ENCODE measurements at places on chromosomes 7 and 10.

DNA sequence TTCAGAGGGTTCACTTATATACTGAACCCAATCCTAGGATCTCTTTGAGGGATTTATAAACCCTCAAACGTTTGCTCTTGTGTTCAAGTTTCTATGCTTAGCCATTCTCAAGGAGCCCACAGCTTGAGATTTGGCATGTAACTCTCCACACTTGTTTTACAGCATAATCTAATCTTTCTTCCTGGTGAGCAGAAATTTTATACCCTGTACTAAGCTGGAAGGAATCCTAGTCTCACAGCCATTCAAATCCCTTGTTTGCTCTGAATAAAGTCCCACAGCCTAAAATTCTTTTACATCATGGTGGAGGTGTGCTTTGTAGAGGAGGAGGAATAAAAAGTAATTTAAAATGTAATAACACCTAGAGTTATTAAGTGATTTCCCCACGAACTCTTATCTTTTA, 5.3 kb upstream of the AGR2 start:
- DNase-seq, result no peak

GRCh38 chr10:8050556-8051108, 3.9 kb upstream of the GATA3 start:
- DNase-seq, result no peak

GRCh38 chr10:27564398-27564797, 60.3 kb downstream of the RAB18 start:
- no peak for DNase-seq

DNA sequence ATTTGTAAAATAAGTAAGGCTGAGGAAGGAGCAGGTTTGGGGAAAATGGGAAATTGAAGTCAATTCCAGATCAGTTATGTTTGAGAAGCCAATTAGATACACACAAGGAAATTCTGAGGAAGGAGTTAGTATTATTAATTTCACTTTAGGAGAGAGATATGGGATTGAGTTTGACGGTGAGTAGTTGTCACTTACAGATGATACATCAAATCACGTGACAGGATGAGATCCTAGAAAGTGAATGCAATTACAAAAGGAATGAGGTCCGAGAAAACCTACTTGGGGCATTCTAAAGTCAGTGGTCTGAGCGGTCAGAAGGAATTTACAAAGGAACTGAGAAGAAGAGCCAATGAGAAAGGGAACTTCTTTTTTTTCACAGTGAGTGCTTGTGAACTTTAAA, 364.3 kb upstream of the TMEM229A start:
- no peak for DNase-seq

DNA sequence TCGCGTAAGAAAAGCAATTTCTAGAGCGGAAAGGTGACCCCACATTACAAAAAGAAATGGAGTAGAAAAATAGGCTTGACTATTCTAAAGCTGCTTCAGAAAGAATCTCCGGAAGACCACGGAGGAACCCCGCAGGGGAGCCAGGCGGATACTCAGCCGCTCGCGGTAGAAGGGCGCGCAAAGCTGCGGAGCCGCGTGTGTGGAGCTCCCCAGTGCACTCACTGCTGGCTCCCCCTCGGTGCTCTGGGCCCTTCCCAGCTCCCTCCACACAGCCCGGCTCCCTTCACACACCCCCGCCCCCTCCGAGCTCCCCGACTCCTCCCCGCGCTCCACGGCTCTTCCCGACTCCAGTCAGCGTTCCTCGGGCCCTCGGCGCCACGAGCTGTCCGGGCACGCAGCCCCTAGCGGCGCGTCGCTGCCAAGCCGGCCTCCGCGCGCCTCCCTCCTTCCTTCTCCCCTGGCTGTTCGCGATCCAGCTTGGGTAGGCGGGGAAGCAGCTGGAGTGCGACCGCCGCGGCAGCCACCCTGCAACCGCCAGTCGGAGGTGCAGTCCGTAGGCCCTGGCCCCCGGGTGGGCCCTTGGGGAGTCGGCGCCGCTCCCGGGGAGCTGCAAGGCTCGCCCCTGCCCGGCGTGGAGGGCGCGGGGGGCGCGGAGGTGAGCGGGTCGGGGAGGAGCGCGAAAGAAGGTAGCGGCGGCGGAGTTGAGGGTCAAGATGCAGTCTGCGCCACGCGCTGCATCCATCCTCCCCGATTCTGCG, at the start of gene STEAP2:
STEAP2 (plus strand) TSS at position 350 of the 758 bp plus-strand sequence. CDS start 13,343 bp downstream, outside the sequence.
- peak; percentile 36 for DNase-seq

DNA sequence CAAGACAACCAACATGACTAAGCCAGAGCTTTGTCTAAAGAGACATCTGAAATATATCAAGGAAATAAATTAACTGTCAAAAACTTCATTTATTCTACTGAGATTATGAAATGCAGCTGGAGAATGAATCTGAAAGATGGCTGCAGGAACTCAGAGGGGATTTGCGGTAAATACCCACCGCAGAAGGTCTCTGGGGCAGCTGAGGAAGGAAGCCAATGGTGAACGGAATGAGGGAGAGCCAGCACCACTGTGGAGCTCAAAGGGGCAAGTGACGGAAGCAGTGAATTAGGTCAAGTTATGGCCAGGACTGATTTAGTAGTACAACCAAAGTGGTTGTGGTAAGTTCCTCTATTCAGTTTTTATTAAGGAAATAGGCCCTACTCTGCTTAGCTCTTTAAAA, 215.3 kb upstream of the GLI3 start:
- no peak for DNase-seq

DNA sequence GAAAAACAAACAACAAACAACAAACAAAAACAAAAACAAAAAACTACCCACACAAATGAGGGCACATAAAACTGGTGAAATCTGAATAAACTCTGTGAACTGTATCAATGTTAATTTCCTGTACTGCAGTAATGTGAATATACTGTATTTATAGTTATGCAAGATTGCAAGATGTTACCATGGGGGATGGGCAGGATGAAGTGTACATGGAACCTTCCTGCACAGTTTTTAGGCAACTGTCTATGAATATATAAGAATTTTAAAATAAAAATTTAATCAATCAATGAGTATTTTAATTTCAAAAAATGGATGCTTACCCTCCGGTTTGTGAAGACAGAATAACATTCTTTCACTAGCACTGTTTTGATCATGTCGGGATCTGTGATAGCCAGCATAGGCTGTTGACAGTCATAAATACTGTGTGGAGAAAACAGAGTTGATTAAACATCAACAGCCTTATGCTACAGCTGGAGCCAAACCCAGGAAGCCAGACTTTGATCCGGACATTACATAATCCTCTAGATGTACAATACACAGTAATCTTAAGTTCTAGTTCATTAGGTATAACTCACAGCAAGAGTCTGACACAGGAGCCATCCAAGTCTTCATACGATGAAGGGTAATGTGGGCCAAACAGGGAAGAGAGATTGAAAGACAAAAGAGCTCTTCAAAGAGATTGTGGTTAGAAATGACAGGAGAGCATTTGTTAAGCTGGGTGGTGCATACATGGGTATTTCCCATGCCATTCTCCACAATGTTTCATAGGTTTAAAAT, 14.8 kb downstream of the CYP3A7 start:
- DNase-seq, result no peak

DNA sequence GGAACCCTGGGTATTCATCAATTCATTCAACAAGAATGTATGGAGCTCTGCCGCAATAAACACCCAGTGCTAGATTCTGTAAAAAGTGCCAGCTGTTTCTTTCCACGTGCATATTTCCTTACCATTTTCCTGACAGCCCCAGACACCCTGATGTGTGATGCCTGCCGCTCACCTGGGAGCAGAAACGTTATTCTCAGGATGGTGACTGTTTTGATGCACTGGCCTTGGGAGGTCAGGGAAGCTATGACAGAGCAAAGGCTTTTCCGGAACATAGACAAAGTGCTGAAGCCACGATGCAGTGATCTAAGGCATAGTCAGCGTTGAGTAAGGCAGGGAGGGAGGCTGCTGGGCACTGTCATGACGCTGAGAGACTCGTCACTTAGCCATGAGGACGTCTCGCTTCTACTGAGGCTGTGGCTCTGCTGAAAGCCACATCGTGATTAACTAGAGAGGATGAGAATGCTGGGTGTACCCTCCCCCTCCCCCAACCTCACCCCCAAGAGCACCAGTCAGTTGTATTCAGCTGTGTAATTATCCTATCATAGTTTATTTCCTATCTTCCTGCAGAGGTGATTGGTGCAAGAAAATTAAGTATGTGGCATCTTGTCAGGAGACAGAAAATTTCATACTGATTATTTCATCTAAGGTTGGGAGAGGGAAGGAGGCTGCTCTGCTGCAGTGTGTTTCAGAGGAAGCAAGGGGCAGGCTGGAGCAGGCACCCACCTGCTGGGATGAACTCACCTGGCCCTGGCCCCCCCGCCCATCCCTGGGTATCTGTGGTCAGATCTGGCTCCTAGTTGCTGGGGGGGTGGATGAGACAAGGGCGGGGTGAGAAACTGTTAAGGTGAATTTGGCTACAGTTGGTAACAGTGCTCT, 48.8 kb upstream of the SMNDC1 start:
- peak; percentile 90 for DNase-seq

DNA sequence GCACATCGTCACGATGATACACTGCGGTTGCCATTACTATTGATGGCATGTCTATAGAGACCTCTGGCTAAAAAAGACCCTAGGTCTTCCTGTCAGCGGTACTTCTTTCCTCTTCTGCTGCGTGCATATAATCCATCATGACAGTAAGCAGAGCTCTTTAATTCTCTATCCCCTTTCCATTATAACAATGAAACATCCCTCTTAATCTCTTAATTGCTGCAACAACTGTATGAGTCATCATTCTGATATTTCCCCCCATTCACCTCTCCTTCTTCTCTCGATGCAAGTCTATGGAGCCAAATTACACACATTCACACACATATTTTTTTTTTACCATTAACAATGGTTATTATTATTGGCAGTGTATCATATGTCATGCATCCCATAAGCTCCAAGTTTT, 45.2 kb upstream of the AKR1E2 start:
- no peak for DNase-seq

- DNase-seq, result peak; percentile 15
Observed at GRCh38 chr10:34254596-34254995, 560.5 kb downstream of the PARD3 start.

- DNase-seq, result no peak
Observed at GRCh38 chr7:163298-163695, 29.1 kb upstream of the FAM20C start.
